ENCODE measurements at places on chromosomes 16 and 17.

- no peak for DNase-seq
These were observed 993 bp downstream of the ERN1 start for GRCh38 chr17:64128787-64129514.

- no peak for DNase-seq
These were observed 4.4 kb downstream of the CLEC19A start for GRCh38 chr16:19289811-19290485.

DNA sequence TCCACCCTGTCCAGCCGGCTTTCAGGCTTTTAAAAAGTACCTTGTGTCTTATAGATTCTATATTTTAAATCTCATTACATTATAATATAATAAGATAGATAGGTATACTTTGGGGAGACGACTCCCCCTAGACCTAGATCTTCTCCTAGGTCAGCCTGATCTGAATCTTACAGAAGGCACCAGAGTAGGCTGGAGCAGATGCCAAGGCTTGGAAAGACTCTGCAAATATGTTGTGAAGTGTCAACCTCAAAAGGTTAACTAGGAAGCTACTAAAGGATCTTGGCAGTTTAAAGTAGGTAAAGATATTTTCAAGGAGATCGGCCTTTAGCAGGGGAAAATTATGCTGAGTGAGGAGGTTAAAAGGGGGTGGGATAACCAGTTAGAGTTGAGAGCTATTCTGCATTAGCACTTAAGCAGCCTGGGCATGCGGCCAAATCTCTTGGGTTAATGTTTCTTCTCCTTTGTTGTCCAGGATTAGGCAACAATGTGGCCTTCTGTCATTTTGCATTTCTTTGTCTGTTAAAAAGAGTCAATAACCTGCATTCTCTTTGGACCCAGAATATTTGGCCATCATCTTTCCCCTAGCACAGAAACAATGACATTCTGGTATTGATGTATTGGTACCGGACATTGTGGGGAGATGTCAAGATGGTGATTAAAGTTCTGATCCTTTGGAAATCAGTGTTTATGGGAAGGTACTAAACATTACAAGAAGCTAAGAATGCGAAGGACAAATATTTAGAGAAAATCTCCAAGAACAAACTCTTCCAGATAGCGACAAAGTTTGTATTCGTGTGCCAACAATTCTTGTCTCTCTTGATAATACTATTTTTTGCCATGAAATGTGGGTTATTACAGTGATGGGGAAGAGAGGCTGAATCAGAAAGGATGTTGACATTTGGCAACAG lies 51.2 kb upstream of the DHX40 start:
- peak; percentile 82 for DNase-seq

- peak; percentile 77 for DNase-seq
These were observed 20.6 kb downstream of the MYL4 start for GRCh38 chr17:47229535-47230443.

DNA sequence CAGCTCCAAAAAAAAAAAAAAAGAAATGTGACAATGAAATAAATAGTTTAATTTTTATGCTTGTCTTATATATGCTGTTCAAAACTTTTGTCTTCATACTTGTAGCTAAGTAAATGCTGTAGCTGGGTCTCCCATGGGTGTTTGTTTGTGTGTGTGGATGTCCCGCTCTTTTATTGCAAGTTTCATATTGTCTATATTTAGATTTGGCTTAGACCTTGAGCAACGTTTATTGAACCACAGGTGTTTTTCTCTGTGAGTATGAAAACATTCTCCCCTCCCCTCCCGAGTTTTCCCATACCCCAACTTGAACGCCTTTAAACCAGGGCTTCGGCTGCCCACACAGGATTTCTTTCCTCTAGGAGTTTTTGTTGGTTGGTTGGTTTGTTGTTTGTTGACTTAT lies 45.2 kb downstream of the MFSD11 start:
- no peak for DNase-seq

DNA sequence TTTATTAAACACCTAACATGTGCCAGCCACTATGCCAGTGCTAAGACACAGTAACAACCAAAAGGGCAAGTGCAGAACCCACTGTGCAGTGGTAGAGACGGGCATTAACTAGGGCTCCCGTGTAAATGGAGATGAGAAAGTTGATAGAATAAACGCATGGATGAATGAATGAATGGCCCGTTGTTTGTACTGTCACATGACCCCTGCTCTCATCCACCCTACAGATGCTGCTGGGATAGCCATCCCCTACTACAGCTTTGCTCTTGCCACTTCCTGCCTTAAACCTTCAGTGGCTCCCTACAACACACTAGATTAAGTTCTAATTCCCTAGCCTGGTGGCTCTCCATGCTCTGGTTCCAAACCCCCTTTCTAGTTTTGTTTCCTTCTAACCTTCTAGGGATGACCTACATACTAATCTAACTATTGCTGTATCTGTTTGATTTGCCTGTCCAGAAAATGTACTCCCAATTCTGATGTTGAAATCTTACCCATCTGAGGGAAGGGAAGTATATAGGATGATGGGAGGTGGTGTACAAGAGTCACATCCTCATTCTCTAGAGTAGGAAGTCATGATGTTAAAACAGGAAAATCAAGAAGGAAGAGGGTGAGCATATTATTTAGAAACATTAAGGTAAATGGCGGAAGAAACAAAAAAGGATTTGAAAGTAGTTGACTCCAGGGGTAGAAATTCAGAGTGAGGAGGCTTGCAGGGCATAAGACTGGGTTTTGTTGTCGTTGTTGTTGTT lies 11.4 kb upstream of the TNRC6C start:
- DNase-seq = no peak

- DNase-seq = no peak
These were observed 19.0 kb downstream of the SLC7A6 start for GRCh38 chr16:68283346-68283745.

- no peak for DNase-seq
These were observed 156.4 kb downstream of the ZNF18 start for GRCh38 chr17:11840831-11841230.

GRCh38 chr17:1967213-1967612 lies 57.9 kb downstream of the RTN4RL1 start:
- no peak for DNase-seq

- DNase-seq = peak; percentile 82
These were observed 14.1 kb upstream of the RGS9 start for GRCh38 chr17:65122836-65123756.

DNA sequence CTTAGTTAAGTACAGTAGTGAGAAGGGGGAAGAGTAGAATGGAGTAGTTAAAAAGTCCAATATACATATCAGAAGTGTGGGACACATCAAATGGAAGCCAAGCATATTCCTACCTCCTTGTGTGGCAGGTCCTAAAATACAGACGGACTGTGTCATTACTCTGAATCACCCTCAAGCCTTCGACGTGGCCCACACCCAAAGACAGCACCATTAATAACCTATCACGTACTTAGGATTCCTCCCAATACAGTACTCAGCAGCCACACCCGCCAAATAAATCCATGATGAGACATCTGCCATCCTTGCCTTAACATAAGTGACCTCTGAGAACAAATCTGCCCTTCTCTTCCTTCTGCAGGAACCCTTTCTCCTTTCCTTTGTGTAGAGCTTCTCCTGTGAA lies 38.9 kb downstream of the UBE2G1 start:
- DNase-seq = no peak

- DNase-seq = no peak
These were observed 41.3 kb downstream of the IRF8 start for GRCh38 chr16:85940214-85940613.

DNA sequence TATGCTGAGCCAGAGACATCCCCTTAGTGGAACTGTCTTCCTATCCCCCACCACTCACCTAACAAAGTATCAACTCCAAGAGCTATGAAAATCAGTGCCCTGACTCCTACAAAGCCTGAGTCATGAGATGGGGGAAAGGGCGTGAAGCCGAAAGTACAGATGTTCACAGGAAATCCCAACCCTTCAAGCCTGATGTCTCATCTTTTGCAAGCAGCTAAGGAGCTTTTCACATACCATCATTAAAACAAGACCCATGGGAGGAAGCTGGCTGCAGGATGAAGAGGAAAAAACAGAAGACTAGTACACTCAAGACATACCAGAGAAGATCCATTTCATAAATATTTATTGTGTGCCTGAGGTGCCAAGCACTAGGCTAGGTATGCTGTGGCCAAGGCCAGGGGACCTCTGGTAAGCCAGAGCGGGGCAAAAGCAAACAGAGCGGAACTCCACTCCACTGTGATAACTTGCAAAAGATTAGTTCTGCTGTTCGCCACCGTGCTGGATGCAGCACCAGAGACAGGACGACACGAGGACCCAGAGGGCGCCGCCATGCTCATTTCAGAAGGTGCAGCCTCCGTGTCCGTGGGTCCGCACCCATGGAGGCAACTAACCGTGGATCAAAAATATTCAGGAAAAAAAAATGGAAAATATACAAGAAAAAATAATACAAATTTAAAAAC lies 4.5 kb upstream of the MNT start:
- DNase-seq = no peak

DNA sequence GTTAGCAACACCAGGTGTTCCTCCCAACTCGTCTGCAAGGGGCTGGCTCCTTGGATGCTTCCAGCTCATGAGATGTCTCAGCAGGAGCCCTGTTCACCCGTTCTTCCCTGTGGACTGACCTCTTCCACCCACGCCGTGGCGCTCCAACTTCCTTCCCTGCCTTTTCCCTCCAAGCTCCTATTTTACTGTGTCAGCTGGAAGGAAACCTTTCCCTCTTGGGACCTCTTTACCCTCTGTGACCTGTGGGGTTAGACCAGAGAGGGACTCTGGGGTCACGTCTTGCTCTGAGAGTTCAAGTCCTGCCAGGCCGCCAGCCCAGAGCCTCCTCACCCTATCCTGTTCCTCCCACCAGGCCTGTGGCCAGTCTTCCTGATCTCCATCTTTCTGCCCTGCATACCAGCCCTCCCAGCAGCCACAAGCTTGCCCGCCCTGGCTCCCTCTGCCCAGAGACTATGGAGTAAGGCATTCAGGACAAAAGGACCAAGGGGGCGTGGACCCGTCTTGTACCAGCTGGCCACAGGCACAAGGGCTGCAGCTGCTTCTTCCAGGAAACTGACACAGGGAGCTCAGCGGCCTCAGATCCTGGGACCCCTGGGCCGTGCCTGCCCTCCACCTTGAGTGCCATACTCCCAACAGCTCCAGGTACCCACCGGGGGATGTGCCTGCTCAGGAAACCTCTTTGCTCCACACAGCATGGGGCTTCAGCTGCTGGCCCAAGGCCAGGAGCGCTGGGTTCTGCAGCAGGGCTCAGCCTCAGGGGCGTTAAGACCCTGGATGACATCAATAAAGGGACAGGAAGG lies 3.0 kb downstream of the PAQR4 start:
- DNase-seq = no peak

- no peak for DNase-seq
These were observed 70.7 kb downstream of the CMIP start for GRCh38 chr16:81515281-81515680.

DNA sequence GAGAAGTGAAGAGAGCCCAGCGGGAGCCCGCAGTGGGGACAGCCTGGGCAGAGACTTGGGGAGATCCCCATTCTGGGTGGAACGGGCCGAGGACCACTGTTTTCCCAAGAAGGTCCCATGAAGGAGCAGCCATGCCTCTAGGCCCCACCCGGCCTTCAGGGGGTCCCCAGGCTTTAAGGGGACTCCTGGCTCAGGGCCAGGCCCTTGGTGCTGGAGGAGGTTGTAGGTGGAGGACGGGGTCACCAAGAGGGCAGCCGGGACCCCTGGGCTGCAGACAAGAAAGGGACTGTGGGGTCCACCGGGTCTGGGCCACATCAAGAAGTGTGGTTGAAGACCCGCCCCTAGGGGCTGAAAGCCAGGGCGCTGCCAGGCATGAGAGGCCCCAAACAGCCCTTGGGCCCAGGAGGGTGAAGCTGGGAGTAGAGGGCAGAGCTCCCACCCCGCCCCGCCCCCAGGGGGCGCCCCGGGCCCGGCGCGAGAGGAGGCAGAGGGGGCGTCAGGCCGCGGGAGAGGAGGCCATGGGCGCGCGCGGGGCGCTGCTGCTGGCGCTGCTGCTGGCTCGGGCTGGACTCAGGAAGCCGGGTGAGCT lies at the start of gene PRSS21:
Gene PRSS21, plus strand, starts transcription at position 487 of the 589 bp plus-strand sequence. Its CDS starts 32 bp downstream, at position 519.
- no peak for DNase-seq

DNA sequence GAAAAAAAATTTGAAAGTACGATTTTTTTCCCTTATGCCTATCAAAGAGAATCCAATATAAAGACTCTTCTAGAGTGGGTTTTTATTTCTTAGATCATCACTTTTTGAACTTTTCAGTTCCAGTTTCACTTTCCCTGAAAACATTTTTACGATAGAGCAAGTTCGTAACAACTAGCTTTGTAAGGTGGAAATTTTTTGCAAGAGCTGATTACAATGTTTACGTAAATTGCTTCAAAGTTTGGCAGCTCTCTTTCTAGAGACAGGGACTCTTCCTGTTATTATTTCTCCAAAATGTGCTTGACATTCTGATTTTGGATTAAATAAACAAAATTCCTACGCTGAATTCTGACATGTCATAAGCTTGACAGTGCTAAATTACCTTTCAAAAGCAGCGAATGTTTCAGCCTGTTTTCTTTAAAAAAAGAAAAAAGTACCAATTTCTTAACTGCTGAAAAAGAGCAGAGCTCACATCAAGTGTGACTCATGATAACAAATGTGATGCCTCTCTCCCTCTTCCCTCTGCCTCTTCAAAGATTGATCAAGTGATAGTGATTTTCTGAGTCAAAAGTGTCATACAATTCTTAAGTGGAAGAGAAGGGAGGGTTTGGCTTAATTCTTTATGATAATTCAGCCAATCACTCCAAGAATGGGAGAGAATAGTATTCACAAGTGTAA lies 175.2 kb downstream of the KCNJ2 start:
- no peak for DNase-seq

GRCh38 chr16:66182592-66182991 lies 183.9 kb upstream of the CDH5 start:
- no peak for DNase-seq

- peak; percentile 28 for DNase-seq
These were observed 95.9 kb downstream of the OR1D5 start for GRCh38 chr17:2967515-2967914.

Measured in left ventricle myocardium inferior (tissue), 1 donor.